ENCODE measurements at places on chromosomes 2 and 18.

GRCh38 chr2:241857572-241858121, 1.0 kb downstream of the PDCD1 start:
- no peak for DNase-seq

DNA sequence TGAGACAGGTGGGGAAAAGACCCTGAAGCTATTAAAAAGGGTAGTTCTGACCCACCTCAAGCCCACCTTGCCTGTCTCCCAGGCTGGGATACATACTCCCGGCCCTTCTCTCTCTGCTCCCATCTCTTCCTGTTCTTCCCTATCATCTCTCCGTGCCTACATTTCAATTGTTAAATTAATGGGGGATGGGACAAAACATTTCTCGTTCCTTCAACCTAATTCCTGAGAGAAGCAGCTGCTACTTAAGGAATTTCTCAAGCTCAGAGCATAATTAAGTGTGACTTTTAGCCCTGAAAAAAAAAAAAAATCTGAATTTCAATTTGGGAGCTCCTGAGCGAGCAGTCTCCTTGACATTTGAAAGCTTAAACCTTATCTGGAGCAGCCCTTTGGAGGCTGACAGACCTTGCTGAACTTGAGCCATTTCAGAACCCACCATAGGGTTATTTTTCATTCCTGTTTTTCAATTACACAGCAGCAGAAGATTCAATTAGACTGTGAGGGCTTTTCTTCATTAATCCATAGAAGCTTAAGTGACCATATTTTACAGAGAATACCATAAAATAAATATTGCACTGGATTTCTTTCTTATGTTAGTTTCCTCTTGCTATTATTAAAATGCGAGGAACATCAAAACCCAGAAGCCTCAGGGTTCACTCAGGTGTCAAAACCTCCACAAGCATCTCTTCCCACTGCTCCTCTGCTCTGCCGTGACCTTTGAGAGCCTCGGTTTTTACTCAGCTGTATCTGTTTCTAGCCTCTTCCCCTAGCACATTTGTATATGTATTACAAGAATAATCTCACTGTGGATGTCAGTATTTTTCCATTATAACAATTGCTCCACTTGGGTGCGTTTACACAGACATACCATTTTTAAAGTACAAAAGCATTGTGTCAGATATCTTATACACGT, 125.7 kb downstream of the B3GNT2 start:
- no peak for DNase-seq

GRCh38 chr2:172606285-172606684, 50.4 kb downstream of the PDK1 start:
- no peak for DNase-seq

DNA sequence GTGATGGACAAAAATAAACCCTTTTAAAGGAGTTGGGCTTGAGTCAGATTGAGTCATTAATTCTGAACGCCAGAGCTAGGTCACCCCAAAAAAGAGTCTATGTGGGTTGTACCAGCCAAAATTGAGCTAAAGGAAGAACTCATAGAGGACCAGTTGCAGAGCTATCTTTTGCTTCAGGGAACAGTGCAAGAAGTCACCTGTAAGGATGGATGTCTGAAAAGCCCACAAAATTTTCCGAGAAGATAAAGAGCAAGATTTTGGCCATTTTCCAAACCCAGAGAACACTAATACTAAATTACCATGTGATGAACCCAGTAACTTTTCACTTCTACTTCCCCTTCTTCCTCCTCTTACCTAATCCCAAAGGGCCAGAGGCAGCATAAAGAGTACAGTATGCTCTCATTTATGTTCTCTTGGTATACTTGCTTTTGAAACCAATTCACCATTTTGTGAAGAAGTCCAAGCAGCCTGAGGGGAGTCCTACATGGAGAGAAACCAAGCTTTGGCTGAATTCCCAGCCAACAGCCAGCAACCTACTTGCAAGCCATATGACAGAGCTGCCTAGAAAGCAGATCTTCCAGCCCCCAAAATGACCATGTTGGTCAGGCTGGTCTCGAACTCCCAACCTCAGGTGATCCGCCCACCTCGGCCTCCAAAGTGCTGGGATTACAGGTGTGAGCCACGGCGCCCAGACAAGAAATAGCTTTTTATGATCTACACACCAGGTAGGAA, 551.7 kb downstream of the SATB2 start:
- no peak for DNase-seq

DNA sequence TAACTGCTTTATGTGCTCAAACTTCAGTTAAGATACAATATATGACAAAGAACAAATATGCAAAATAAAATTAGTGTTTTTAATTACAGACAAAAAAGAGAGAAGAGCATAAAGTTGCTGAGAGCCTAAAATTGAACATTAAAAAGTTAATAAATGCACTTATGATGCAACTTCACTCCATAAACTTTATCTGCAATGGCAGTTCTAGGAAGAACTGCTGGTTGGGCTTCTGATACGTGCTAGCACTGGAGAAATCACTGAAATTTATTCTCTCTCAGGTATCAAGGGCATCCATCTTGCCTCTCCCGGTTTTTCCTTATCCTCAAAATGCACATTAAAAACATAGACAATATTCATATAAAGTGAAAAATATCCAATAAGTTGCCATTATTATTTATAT, 35.7 kb downstream of the MYO3B start:
- no peak for DNase-seq

DNA sequence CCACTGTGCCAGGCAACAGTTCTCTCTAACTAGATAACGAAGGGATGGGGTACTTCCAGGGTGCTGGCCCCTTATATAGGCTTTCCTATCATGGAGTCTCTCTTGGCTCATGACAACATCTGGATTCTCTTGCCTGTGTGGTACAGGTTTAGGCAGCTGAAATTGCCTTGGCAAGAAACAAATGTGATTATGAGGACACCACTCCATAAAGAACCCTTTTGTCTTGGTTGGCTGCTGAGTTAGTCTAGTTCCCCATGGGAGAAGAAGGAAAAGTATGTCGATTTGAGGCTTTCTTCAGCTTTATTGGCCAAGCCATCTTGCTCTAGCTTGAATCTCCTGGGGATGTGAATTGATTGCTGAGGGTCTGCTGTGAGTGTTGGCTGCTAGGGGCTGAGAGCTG, 76.3 kb upstream of the ZCCHC2 start:
- DNase-seq: no peak

DNA sequence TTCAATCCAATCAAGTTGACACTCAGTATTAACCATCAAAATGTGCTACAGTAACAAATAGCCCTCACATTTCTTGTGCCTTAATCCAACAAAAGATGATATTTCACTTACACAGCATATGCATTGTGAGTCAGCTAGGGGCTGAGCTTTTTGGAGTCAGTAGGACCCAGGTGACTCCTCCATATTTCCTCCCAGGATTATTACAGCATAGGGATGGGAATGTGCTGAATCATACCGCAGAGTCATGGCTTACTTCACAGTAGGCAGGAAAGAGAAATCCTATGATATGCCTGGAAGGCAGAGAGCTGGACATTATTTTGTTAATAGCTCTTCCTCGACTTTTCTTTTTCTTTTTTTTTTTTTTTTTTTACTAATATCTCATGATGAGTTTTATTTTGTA, 153.3 kb downstream of the TMEM182 start:
- no peak for DNase-seq

DNA sequence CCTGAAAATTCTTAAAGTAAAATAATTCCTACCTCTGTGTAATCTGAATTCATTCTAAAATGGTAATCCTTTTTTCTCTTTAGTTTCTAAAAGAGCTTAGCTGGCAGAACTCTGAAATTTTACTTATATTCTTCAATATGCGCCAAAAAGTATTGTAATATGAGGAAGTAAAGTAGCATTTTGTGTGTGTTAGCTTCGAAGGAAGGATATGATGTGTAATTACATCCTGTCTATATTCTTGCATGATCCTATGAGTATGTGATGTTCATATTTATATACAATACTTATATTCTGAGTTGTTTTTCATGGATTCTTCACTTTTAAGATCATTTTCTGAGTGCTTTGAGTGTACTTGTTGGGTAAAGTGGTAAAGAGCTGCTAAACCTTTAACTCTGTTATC, 402.9 kb upstream of the PKDCC start:
- DNase-seq: no peak

DNA sequence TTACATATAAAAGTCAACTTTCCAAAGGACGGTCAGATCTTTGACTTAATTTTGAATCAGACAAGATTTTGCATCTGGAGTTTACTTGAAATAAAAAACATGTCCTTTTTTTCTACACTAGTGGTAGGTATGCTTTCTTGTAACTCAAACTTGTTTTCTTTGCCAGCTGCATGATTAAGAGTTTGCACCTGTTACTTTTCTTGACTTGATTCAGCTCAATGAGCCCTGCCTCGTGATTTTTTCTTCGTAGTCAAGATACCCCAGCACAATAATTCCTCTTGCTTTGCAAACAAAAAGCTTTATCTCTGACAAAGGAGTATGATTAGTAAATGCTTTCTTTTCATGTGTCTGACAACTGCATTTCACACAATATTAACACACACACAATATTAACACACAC, 82.3 kb downstream of the FBXO15 start:
- DNase-seq: no peak

DNA sequence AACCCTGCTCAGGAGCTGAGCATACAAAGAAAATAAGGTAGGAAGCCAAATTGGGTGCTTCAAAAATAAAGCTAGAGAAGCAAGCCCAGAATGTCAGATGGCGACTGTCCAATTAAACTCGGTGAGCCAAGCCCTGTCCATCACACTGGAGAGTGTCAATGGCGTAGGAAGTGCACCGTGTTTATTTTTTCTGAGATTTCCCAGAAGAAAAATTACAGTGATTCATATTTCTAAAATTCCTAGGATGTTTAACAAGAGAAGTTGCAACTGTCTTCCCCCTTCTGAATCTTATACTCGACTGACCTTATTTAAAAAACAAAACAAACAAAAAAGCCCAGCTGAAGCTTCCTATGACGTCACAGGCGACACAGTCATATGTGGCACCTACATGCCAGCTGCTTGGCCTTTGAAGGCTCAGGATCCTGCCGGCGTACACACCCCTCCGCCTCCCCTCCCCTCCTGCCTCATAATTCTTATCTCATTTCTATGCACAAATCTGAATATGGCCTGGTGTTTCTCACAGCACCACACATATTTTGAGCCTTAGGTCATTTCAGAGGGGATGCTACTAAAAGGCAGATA, 60.8 kb downstream of the MBP start:
- no peak for DNase-seq

DNA sequence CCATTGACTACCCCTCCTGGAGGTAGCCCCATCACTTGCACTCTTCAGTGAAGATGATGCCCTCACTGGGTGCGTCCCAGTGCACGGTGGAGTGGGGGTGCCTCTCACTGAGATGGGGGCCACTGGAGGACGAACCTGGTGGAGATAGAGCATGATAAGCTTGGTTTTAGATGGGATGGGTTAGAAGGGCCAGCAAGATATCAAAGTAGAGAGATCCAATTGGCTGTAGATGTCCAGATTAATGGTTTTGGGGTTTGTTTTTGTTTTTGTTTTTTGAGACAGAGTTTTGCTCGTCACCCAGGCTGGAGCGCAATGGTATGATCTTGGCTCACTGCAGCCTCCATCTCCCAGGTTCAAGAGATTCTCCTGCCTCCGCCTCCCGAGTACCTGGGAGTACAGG, 28.3 kb downstream of the DPYSL5 start:
- DNase-seq: no peak
